Fibroblast of skin of right biceps (primary cell): ENCODE measurements at places on chromosomes 1 and 21.

DNA sequence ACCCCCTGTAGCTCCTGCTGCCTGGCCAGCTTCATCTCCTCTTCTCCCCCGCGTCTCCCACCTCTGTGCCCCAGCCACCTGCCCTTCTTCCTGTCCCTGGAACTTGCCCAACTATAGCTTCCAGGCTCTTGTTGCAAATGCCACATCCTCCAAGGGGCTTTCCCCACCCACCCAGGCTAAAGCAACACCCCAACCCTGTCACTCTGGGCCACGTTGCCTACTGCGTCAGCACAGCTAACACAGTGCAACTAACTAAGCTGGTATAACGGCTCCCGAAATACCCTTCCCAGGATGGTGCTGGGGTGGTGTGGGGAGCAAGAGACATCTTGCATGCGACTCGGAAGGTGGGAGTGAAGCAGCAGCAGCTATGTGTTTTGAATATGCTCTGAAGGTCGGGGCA, 19.7 kb downstream of the CAMK2N1 start:
- DNase-seq = no peak

DNA sequence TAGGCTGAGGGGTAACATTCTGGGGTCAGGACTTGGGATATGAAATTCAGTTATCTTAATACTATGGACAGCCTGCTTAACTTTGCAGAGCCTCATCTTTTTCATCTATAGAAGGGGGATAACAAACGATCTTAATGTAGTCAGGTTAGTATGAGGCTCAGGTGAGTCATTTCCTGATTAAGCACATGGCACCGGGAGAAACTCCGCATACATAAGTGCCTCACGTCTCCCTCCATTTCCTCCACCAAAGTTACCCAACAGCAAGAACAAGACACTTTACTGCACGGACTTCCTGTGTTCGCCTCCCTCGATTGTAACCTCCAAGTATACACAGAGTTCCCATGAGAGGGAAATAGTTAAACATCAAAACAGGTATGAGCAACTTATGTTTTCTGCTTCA, 112.7 kb upstream of the COA6 start:
- no peak for DNase-seq

DNA sequence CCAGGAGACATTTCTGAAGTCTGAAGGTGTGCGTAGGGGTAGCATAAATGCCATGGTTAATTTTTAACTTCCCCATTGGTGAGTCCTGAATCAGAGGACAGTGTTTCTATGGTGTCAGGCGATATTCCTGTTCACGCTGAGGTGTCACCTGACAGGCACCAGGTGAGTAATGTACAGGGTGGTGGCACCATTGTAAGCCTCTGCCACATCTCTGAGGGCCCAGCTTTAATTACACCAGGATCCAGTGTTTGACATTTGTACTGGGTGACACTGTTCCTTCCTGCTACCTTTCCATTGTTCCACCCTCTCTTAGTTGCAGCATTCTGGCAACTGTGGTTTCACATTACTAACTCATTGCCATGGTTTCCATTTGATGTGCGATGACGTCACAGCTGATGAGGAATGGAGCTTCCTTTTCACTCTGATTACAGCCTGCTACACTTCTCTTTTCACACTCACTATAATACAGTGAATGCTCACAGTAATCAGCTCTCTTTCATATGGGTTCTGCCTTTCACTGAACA, 40.6 kb upstream of the MARK1 start:
- DNase-seq = peak; percentile 65

- no peak for DNase-seq
Observed at GRCh38 chr1:31787261-31787660, 23.1 kb upstream of the ADGRB2 start.

- DNase-seq = no peak
Observed at GRCh38 chr1:232247669-232248068, 382.3 kb downstream of the SIPA1L2 start.

DNA sequence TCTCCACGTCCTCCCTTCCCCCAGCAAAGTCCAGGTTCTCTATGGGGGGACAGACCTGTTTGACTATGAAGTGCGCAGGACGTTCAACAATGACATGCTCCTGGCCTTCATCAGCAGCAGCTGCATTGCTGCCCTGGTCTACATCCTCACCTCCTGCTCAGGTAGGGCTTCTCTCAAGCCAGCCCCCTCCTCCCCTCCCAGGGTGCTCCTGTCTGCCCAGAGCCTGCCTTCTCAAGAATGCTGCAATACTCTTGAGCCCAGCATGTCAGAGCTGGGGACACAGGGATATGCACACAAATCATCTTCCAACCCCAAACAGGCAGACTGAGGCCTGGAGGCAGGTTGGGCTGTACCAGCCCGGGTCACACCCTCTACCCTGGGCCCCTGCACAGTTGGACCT, 35.4 kb downstream of the DISP3 start:
- no peak for DNase-seq

DNA sequence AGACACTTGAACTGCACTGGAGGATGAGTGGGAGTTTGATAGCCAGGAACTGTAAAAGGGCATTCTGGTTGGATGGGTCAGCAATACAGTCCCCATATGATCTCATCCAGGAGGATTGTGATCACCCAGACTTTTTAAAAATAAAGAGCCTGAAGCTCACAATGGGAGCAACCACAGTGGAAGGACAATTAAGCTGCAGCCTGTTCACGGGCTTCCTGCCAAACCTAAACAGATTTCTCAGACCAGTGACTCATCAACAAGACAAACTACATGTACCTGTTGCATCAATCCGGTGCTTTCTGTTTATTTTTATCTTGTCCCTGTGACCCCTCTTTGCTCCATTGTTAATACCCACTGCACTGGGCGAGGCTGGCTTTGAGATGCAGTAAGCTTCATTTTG, 52.3 kb downstream of the PAPPA2 start:
- peak; percentile 70 for DNase-seq

- no peak for DNase-seq
Observed at GRCh38 chr1:170267317-170267716, 121.6 kb downstream of the NTMT2 start.

DNA sequence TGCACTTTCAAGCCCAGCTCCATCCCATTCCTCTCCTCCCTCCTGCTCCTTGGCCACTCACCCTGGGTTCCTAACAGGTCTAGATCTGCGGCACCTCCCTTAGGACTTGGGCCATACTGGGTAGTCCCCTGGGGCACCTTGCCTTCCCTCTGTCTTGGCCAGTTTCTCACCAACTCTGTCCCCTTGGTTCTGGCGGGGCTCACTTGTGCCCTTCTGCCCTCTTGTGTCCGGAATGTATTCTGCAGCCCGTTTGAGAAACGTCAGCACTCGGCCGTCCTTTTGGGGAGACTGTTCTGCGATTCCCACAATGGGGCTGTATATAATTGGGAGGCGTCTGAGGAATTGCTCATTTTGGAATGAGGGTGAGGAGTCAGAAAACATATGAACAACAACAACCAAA, 162.4 kb downstream of the ZSCAN20 start:
- DNase-seq = peak; percentile 46

DNA sequence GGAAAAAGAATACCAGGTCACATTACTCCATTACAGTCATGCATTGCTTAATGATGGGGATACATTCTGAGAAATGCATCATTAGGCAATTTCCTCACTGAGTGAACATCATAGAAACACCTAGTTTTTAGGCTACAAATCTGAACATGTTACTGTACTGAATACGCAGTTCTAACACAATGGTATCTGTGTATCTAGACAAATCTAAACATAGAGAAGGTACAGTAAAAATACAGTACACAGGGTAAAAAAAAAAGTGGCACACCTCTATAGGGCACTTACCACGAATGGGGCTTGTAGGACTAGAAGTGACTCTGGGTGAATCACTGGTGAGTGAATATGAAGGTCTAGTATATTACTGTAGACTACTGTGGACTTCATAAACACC, 115.7 kb downstream of the AKT3 start:
- DNase-seq = no peak
